Globus pallidus (tissue), 1 donor: ENCODE measurements at places on chromosomes 5 and 9.

GRCh38 chr5:134541736-134542376, 16.4 kb downstream of the JADE2 start:
- DNase-seq, result no peak

DNA sequence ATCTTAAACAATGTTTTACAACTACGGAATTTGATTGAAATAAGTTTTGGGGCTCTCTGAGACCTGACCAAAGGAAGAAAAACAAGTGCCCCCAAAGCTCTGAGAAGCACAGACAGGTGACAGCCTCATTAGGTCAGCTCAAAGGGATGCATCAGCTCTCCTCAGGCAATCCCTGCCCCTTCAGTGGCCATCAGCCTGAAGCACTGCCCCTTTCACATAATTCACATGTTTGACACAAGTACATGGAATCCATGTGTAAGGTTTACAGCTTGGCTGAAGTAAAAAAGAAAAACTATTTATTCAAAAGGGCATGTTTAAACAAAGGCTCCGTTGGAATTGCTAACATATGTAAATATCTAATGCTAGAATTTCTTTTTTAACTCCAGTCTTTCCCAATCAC, 56.3 kb downstream of the TSSK1B start:
- no peak for DNase-seq

DNA sequence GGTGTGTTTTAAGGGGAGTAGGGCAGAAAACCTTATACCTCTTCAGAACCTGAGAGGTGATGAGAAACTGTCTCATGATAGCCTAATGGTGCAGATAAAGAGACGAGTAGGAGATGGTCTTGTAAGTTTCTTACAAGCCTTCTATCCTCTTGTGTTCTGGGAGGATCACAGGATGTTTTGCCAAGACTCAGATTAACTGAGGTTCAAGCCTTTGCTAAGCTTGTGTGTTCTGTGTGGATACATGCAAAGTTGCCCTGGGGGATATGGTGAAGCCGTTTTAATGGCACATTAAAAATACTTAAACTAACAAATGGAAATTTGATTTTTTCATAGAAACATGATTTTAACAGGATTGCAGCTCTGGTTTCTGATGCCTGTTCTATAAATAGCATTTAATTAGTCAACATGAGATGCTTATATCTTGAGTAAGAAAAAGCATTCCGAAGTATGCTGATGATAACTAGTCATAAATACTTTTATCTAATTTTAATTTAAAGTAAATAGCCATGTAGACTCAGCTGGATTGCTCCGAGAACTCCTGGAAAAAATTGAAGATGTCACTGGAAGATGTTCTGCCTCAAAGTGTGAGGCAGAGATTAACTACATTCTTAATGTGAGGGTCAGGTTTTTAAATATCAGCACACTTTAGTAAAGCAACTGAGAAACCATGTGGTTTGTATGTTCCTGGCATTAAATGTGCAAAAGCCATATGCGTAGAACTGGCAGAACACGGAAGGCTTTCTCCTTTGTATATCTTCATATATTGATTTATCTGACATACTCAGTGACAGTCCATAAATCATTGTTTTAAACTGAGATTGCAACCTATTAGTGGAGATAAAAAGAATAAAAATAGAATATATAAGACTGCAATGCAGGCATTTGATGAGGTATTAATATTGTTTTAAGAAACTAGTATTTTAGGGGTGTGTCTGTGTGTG, 53.7 kb downstream of the IPO11 start:
- DNase-seq, result no peak

DNA sequence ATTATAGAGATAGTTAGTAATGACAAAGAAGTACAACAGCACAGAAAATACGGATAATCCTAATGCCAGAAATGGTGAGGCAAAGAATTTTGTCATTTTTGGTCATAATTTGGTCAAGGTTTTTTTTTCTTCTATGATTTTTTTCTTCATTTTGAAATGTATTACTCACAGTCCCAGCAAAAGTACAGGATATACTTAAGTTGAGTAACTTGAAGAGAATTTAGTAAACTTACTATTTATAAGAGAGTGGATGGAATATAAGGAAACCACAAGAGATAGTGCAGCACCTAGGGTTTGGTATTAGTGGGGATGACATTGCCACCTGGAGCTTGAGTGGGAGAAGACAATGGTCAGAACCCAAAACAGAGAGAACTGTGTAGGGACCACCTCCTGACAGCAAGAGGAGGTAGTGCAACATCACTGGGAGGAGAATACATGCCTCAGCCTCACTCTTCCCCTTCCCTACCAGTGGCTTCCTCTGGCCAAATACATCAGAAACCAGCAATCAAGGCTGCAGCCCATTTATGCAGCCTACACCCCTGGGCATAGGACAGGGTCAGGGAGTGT, 434.5 kb upstream of the TRPC7 start:
- no peak for DNase-seq

DNA sequence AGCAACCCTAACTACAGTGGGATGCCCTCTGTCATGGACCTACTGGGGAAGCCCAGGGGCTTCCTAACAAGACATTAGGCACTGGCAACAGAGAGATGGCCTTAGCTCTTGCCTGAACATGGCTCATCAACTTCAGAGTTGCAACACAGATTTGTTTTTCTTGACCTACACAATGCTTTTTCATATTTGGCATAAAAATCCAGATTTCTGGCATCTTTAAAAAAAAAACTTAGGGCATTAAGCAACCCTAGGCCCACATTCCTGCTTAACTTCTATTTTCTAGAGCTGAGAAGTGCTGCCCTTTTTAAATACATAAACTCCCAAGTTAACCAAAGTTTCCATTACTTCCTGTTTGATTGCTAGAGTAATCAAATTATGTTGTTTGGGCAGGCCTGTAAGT, 8.0 kb downstream of the GRIA1 start:
- no peak for DNase-seq

GRCh38 chr9:91557327-91557726, 133.7 kb upstream of the NFIL3 start:
- DNase-seq, result no peak

GRCh38 chr5:10091701-10092100, 158.0 kb downstream of the ATPSCKMT start:
- no peak for DNase-seq
